H54 (cell line): ENCODE measurements at places on chromosomes 12 and 14.
A peak's percentile ranks its signal among the peaks of the same experiment; 100 is the strongest.

DNA sequence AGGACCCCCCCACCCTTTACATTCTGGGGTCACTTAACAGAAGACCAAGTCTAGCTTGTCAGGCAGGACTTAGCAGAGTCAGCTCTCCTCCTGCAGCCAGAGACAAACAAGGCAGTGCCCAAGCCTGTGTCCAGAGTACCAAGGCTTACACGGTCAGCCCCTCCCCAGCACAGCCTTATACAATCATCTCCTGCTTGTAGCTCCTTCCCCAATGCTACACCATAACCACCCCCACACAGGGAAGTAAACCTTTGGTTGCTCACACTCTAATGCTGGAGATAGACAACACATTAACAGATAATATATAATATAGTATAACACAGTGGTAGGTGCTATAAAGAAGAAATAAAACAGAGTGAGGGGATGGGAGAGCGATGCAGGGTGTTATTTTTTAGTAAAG lies 175.4 kb upstream of the PWP1 start:
- no peak for DNase-seq

GRCh38 chr14:85813040-85813439 lies 283.1 kb downstream of the FLRT2 start:
- DNase-seq, result no peak

- DNase-seq, result no peak
These were observed 275.0 kb upstream of the G2E3 start for GRCh38 chr14:30283822-30284446.

GRCh38 chr12:50201987-50202521 lies 34.9 kb upstream of the CERS5 start:
- DNase-seq, result peak; percentile 51

GRCh38 chr12:64571411-64571810 lies 38.9 kb upstream of the RASSF3 start:
- DNase-seq, result no peak
